ENCODE measurements at places on chromosomes 16 and 17.

DNA sequence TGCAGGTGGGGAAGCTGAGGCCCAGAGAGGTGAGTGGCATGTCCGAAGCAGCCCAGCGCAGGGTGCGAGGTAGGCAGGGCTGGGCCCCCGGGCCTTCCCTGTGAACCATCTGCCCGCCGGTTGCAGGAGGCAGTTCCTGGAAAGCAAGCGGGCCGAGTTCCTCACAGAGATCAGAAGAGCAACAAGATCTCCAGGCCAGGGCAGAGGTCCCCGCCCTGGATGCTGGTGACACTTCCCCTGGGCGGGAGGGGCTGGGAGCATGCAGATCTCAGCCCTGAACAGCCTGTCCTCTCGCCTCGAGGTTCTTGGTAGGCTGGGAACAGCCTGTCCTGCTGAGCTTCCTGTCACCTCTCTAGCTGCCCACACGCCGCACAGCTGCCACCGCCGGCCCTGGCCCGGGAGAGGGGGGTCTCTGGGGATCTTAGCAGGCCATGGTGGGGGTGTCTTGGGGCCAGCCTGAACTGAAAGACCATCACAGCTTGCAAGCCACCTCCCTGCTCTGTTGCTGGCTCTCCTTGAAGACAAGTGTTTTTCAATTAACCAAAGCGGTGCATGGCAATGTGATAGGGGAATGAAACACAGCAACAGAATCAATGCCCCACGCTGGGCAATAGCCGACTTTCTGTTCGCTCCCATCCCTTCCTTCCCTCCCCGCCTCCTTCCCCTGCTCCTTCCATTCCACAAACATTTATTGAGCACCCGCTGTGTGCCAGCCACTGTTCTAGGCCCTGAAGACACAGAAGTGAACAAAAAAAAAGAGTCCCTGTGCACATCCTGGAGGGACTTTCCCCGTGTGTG, 31.7 kb downstream of the SOCS1 start:
- DNase-seq, result no peak

GRCh38 chr16:63774302-63774701, 1347.6 kb downstream of the CDH11 start:
- DNase-seq, result no peak

DNA sequence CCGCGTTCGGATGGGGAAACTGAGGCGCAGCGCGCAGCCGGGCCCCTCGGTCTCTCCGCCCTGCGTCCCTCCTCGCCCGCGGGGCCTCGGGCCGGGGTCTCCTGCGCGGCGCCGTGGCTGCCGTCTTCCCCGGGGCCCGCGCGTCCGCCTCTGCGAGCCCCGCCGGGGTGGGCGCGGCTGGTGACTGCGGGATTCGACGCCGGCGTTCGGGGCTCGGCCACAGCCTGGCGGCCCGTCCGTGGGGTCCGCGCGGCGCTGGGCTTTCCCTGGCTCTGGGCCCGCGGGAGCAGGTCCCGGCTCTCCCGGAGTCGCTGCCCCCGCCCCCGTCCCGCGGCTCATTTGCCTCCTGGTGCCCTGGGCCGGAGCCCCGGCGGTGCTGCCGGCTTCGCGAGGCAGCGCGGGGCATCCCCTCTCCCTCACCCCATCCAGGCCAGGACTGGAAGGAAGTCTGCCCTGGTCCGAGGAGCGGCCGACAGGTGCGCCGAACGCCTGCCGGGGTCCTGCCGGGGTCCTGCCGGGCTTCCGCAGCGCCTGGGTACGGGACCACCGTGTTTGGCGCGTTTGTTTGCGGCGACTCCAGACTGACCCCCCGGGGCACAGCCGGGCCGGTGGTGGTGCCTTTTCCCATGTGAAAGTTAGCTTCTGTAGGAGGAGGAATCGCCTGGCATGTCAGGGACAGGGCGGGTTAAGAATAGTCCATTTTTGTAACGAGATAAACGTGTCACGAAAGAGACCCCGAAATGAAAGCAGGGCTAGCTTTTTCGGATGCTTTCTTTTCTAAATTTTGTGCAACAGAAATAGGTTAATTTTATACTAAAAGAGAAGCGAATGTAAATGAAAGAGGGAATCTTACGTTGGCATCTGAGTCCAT, 671 bp downstream of the CHMP6 start:
- no peak for DNase-seq

DNA sequence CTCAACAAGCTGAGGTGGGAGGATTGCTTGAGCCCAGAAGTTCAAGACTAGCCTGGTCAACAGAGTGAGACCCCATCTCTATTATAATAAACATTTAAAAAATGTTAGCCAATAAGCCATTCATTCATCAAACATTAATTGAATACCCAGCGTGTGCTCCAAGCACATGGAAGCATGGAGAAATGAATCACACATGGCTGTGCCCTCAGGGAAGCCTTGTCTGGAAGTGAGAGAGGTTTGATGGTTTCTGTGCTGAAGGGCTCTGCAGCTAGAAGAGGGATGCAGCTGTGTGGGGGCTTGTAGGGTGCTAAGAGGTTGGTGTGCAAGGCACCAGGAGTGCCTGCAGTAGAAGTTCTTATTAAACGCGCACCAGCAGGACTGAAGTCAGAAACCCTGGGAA, 11.2 kb downstream of the CYB5D2 start:
- no peak for DNase-seq

GRCh38 chr17:20026960-20027359, 17.8 kb downstream of the SPECC1 start:
- no peak for DNase-seq

- no peak for DNase-seq
Measured at GRCh38 chr16:3580251-3580651, 3.0 kb upstream of the NLRC3 start.

Measured in hypothalamus (tissue), 51 donors.